ENCODE measurements at places on chromosomes 4 and X.

- no peak for DNase-seq
Observed at GRCh38 chr4:101669138-101669831, 121.2 kb upstream of the BANK1 start.

DNA sequence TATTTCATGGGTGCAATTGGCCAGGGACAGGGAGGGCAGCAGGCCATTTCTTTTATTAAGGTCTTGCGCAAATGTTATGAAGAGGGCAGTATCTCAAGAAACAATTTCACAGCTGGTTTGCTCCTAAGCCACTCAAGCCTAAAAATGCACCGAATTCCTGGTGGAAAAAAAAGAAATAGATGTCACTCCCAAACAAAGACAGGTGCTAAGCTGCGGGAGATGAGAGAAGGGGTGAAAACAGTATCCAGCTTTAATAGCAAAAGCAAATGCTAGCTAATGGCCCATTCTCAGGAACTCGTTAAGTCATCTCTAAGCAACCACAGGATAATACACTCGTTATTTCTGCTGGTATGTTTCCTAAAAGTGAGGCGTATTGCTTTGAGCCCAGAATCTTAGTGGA lies 116.4 kb downstream of the ARX start:
- DNase-seq: no peak

DNA sequence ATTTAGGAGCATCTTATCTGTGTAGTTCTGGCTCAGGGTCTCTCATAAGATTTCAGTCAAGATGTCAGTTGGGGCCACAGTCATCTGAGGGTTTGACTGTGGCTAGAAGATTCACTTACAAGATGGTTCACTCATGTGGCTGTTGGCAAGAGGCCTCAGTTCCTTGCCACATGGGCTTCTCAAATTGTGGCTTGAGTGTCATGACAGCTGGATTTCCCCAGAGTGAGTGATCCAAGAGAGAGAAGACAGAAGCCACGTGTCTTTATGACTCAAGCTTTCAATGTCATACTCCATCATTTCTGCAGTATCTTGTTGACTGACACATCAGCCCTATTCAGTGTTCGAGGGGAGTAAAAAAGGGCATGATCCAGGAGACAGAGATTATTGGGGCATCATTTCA lies 131.3 kb upstream of the AP1S2 start:
- DNase-seq: peak; percentile 73

- no peak for DNase-seq
Observed at GRCh38 chrX:36856849-36857248, 151.3 kb upstream of the FAM47C start.

DNA sequence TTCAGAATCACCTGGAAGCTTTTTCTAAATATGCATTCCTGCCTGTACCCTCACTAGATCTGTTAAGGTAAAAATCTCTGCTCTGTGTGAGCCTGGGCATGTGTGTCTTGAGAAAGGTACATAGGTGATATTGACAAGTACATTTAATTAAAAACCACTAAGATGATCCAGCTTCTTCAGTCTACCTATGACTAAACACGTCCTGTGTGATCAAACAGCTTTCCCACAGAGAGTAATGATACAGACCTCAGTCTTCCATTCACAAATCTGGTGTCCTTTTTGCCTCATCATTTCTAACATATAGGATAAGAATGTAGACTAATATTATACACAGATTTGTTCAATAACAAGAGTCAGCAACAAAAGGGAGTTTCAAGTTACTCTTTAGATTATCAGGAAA lies 42.6 kb downstream of the GALNT7 start:
- DNase-seq: no peak

GRCh38 chrX:113399506-113400192 lies 559.0 kb upstream of the AMOT start:
- no peak for DNase-seq

DNA sequence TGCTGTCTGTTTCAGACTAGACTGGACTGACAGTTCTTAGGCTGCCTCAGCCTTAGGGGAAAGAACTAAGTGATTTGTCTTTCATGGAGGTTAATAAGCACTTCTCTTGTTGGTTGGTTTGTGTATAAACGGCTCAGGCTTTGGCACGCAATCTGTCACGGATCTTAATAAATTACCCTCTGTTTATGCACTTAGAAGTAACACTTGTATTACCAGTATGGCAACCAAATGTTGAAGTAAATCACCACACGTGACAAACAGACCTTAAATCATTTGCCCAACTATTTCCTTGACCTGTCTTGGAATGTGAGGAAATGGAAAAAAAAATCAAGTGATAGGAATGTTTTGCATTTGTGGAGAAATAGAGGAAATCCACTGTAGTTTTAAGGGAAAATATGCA lies 69.9 kb downstream of the TEX13A start:
- no peak for DNase-seq

DNA sequence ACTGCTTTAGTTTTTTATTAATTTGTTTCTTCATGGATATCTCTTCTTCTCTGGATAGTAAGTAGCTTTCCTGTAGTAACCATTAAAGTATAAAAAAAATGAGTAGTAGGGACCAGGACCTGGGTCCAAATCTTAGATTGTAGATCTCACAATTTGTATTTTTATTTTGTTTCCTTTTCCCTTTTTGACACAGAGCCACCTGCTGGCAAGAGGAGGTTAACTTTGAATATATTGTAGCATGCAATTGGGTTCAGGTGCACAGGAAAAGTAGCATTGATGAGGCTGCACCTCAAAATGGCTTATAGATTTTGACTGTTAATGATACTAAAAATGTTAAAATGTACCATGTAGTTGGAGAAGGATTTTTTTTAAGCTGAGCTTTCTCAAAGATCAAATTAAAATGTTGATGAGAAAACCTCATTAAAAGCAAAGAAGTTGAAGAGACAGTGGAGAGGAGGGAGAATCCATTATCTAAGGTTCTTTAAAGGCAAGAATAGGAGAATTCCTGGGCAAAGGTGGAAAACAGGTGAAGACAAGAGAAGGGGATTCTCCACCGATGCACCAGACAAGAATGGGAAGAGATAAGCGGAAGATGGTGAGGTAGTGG lies 48.3 kb upstream of the HPGDS start:
- peak; percentile 47 for DNase-seq

GRCh38 chr4:137531168-137531985 lies 917 bp downstream of the PCDH18 start:
- DNase-seq: no peak

DNA sequence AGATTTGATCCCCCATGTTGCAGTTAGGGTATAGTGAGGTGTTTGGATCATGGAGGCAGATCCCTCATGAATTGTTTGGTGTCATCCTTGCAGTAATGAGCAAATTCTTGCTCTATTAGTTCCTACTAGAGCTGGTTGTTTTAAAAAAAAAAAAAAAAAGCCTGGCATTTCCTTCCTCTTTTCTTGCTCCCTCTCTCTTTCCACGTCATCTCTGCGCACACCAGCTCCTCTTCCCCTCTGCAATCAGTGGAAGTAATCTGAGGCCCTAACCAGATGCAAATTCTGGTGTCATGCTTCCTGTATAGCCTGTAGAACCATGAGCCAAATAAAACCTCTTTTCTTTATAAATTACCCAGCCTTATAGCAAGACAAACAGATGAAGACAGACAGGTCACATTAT lies 24.5 kb downstream of the WDR17 start:
- no peak for DNase-seq

- no peak for DNase-seq
Observed at GRCh38 chrX:10769696-10770619, 149.6 kb upstream of the MID1 start.

GRCh38 chr4:177080388-177080787 lies 229.3 kb upstream of the NEIL3 start:
- DNase-seq: no peak

DNA sequence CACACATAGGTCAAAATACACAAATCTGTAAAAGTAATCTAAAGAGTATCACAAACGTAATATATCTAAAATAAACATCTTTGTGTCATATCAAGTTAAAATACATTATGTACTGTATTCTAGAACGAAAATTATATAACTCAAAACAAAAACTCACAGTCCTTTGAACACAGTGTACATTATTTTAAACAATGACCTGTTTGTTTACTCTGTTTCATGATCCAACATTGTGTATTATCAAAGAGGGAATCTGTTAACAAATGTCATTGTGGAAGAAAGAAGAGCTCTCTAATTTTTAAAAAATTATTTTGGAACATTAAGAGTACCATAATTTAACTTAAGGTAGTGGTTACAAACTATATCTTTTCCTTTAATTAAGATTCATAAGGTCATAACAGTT lies 144.1 kb downstream of the FRYL start:
- no peak for DNase-seq

GRCh38 chr4:41822325-41822724 lies 73.8 kb upstream of the PHOX2B start:
- no peak for DNase-seq

GRCh38 chrX:44072631-44073030 lies 99.4 kb upstream of the NDP start:
- DNase-seq: no peak

DNA sequence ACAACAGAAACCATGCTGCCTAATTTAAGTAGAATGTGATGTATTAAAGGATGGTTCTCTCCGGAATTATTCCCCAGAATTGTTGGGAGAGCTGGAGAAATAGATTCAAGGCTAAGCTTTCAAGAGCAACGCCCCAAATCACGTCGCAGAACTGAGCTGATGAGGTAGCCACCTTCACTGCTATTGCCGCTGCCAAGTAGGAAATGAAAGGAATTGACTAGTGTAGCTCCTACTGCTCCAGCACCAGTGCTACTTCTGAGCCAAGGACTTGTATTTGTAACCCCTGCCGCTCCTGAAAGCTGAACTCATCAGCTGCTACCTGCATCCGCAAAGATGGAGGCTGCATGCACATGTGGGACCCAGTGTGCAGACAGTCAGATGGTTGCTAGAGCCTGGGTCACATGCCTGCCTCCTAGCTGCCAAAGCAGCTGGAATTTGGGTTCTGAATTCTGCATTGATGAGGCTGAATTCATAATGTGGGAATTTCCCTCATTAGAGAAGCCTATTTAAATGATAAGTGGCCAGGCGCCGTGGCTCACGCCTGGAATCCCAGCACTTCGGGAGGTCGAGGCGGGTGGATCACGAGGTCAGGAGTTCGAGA lies 173.9 kb downstream of the PDGFRA start:
- no peak for DNase-seq

DNA sequence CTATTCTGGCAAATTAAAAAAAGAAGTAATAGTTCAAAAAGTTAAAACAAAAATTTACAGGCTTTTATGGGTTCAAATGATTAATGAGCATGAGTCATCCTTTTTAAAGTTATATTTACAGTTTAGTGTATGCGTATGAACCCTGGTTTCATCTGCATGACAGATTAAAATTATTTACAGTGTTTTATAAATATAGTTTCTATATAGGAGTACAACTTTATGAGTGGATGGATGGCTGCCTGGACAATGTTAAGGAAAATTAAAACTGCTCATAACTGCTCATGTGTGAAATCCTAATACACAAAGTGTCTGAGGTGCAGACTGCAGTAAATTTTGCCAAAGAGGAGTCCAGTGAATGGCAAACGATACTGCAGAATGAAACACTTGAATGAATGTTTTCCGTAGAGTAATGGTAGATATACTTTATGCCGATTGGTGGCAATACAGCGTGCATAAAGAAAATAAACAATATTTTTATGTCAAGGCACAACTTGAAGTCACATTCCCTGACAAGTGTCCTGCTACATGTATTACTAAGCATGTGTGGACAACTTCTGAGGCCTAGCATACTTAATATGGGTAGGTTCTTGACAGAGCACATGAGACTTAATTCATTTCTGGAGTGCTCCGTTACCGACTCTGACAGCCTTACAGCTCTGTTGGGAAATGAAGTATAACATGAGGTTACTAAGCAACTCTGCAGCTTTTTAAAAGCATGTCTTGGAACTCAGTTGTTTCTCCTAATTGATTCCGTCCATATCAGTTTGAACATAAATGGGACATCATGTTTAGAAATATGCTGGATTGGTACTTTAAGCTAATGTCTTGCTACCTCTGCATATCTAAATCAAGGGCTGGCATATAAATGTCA lies 985.6 kb upstream of the PCDH7 start:
- DNase-seq: no peak

DNA sequence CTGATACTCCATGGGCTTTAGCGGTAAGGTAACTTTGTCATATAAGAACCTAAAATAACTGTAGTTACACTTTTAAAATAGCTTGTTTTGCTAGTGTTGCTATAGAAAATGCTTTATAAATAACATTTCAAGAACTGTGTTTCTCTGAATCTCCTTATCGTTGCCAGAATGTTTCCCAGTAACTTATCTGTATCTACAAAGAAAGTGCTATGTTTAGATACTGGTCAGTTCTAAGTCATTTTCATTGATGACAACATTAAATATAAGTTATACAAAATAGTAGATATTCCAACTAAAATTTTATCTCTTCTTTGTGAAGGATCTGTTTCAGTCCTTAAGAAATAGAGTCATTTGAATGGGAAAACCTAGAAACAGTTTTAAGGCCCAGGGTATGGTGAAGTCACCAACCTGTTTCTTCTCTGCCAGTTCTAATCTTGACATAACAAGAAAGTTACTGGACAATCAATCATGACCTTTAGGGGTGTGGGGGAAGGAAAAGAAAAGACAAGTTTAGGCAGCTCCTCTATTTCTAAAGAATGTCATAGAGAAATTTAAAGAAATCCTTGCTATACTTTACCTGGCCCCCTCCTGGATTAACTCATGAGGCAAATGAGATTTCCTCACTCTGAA lies 425.9 kb downstream of the RPA4 start:
- DNase-seq: no peak

DNA sequence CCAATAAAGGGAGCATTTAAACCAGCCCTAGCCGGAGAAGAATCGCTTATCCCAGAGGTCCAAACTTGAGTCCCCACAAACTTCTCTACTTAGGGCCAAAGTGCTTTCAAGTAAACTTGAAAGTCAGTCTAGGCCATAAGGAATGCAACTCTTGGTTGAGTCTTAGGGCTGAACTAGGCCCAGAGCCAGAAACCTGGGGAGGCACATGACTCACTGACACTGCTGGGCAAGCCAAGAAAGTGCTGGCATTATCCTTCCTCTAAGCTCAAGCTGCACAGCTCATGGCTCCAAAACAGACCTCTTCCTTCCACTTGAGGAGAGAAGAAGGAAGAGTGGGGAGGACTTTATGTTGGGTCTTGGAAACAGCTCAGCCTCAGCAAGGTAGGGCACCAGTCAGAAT lies 1257.3 kb upstream of the DIAPH2 start:
- DNase-seq: no peak

DNA sequence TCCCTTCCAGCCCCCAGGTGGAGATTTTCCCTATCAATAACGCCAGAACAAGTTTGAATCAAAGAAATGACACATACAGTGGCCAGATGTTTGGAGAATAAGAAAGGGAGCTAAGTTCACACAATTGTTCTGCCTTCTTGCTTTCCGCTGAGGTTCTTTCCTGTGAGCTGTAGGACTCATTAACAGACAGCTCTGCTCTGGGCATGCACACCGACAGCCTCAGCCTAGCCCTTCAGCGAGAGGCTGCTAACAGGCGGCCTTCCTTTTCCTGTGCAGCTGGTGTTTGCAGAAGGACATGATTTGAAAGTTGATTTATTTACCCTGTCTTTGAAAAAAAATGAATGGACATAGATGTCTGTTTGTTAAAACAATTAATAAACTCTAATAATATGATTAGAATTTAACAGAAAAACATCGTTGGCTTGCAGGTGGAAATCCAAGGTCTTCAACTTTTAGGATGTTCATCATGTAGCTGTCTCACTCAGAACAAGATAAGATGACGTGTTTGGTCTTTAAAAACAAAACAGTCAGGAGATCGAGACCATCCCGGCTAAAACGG lies 183.3 kb downstream of the KDR start:
- peak; percentile 65 for DNase-seq

Measured in activated naive CD4-positive, alpha-beta T cell treated with anti-CD3 and anti-CD28 coated beads for 36 hours (primary cell).